ENCODE measurements at places on chromosomes 16 and 17.

DNA sequence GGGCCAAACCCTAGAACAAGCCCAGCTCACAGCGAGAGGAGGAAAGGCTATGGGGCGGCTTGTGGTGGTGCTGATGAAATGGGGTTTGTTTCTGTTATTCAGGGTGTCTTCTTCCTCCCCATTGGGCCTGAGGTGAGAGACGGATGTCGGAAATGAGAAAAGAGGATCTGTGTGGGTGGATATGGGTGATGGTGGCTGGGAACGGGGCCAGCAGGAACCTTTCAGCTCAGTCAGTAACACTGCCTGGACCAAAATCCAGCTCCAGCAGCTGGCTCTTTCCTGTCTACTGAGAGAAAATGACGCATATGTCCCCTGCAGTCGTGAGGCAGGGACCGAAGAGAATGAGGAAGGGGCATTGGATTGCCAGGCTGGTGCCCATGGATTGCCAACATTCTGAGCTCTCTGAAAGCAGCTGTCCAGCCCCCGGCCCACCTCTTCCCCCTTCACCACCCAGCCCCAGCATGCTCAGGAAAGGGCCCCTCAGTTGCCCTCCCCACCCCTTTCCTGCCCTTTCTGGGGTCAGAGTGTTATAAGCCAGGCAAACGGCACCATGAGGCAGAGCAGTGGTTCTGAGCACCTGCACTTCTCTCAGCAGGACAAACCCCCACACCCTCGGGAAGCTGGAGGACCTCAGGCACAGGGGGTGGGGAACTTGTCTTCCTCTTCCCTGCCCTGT lies 4.0 kb downstream of the MYH3 start:
- DNase-seq, result no peak

DNA sequence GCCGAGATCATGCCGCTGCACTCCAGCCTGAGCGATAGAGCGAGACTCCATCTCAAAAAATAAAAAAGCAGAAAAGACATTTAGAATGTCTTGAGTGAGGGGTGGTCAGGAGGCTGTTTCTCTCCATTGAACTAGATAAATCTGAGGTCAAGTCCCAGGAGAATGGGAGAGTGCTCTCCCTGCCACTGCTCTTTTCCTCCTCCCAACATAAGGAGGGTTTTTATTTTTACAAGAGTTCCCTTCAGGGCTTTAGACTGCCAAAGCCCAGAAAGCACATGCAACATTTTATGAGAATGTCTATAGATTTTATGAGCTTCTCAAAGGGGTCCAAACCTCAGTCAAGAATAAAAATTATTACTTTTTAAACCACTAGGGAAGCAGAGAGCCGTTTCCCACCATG lies 1.6 kb downstream of the RND2 start:
- DNase-seq, result no peak

GRCh38 chr16:19419698-19420075 lies 2.0 kb downstream of the TMC5 start:
- DNase-seq, result no peak

DNA sequence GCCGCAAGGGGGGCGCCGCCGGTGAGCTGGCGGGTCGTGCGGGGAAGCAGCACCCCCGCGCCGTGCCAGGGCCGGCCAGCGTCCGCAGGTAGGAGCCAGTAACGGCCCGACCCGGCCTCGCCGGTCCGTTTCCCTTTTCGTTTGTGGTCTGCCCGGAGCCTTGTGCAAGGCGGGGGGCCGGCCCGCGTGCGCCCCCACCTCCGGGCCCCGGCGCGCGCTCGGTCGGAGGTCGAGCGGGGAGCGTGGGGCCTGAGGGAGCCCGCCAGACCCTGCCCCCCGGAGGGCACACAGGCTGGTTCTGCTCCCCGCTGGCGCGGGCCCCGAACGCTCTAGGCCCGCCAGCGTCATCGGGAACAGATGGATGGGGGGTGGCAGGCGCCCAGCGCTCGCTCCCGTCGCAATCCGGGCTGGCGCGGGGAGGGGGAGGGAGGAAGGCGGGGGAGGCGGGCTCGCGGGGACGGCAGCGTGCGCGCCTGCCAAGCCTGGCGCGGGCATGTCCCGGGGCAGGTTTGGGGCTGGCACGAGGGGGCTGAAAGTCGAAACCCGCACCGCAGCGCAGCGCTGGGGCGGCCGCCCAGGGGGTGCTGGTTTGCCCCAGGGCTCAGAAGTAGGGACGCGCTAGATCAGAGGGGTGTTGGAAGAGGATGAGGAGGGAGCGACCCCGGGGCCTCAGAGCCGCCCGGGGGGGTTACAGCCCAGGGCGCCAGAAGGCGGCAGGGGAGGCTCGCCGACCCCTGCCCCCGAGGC lies 1.5 kb upstream of the GSE1 start:
- no peak for DNase-seq

- DNase-seq, result no peak
Measured at GRCh38 chr17:68569346-68569745, 31.8 kb downstream of the FAM20A start.

DNA sequence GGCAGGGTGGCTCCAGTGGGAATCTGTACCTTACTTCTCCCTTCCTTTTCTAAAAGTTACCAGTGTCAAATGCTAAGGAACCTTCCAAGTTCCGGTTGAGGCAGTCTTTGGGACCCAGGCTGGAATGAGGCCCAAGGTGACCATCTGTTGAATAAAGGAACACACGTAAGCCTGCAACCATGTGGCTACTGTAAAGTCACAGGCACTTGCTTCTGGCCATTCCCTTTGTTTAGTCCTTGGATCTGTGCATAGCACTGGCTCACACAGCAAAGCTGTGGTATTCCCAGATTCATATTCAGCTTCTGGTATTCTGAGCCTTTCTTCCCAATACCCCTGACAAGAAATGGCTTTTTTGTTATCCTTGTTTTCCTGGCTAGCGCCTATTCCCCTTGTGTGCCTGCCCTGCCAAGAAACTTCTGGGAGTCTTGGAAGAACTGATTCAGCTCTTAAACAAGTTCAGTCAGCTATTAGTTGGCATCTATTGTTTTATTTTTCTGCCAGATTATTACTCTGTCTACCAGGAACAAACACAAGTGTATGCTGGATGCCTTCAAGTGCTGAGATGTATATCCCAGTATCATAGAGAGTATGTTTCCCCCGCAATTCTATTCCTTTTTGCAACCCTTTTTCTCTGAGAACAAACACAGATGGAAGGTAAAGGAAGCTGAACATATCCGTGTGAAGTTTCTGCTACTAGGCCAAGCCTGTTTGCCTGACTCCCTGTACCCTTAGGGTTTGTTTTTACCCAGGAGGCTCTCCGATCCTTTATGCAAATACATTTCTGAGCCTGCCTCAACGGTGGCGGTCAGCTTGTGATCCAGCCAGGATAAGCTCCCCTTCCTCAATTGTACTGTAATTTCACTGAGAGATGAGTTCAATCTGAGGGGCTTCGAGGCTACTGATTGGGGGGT lies 13.2 kb downstream of the TMEM238L start:
- no peak for DNase-seq

DNA sequence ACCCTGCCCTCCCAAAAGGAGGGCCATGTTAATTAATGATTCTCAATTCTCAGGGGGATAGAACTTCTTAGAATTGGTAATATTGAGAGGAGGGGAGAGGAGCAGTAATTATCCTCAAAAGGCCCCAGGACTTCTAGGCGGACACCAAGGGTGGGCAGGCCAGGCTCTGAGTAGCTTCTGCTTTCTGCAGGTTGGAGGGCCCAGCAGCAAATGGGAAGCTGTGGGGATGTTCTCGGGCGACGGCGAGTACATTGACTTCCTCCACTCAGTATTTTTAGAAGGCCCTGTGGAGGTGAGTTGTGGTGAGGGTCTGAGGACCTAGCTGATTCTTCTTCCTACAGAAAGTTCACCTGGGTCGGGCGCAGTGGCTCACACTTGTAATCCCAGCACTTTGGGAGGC lies 57.5 kb downstream of the DNAH2 start:
- DNase-seq, result no peak

DNA sequence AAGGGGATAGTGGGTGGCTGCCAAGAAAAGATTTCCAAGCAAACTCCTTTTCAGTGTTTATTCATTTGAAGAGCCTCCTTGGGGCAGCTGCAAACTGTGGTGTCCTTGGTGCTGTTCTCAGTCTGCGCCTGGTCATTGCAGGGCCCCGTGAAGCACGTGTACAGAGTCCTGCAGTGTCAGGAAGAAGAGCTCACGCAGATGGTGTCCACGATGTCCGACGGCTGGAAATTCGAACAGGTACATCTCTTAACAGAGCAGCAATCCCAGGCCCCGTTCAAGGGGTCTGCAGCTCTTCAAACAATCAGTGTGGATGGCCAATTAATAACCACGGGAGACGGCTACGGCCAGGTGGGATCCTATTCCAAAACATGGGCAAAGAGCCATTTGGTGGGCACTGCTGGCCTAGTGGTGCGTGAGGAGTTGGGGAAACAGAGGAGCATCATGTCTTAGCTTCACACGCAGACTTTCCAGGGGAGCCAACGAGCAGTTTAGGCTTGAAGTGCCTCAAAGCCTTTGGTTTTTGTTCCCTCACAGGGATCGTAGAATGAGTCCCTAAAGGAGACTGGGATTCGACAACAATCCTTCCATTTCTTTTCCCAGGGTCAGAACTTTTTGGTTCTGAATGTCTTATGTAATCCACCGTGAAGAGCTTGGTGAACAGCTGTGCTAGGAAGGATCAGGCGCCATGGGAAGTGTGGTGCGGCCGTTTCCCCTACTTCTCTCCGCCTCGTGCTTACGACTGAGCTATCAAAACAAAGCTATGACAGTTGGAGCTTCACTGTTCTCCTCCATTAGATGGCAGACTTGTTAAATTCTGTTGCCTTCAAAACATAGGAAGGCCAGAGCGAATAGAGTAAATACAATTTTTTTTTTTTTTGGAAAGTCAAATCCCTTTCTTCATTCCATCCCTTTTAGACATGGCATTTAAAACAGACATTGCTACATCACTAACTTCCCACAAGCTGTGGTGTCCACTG lies 12.6 kb downstream of the KCTD2 start:
- no peak for DNase-seq

GRCh38 chr16:58098207-58099096 lies 30.7 kb downstream of the CFAP20 start:
- DNase-seq, result no peak

GRCh38 chr16:23896832-23897821 lies 61.3 kb downstream of the PRKCB start:
- no peak for DNase-seq

DNA sequence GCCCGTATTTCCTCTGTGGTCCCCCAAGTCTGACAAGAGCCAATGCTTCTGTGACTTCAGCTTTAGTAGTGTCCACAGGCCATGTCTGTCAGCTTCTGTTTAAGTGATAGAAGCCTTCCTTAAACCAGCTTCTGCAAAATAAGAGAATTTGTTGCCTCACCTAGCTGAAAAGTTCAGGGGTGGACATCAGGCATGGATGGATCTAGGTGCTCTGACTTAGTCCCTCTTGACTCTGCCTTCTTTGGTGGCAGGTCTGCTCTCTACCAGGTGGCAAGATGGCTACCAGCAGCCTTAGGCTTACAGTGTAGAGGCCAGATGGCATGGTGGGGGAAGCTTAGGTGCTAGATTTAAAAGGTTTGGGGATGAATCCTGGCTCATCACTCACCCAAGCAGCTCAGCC lies 33.7 kb downstream of the KATNIP start:
- no peak for DNase-seq

DNA sequence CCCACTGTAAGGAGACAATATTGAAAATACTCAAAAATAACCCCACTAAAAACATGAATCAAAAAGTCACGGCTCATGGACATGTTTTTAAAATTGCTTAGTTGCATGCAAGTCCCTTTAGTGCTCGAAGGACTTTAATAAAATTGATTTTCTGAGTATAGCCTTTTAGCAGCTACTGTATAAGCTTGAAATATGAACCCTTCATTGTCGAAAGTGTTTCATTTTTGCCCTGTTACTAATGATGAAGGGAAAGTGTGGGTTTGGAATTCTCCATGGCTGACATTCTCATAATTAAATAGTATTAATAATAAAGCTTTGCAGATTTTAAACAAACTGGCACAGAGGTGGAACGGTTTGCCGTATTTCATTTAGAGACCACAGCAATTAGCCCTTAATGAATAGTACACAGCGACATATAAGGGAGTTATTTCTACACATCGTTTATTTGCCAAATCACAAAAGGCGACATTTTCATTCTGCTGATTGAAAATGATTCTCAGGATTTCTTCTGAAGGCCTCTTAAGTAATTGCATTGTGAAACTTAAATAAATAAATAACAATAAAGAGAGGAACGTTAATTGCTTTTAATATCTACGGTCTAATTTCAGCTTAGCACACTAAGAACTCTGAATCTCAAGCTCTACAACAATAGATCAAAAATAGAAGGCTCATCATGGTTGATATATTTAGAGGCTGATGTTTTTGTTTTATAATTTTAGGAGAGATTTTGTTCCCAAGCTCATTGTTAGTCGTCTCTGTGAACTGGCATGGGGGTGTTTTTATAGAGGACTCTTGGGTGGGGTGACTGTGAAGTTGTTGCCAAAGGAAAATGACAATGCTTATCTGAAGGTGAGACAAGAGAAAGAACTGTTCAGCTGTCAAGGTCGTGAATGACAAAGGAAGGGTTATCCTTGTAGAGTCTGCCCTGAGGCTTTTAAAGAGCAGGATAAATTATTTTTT lies 60.6 kb downstream of the IRX6 start:
- no peak for DNase-seq

DNA sequence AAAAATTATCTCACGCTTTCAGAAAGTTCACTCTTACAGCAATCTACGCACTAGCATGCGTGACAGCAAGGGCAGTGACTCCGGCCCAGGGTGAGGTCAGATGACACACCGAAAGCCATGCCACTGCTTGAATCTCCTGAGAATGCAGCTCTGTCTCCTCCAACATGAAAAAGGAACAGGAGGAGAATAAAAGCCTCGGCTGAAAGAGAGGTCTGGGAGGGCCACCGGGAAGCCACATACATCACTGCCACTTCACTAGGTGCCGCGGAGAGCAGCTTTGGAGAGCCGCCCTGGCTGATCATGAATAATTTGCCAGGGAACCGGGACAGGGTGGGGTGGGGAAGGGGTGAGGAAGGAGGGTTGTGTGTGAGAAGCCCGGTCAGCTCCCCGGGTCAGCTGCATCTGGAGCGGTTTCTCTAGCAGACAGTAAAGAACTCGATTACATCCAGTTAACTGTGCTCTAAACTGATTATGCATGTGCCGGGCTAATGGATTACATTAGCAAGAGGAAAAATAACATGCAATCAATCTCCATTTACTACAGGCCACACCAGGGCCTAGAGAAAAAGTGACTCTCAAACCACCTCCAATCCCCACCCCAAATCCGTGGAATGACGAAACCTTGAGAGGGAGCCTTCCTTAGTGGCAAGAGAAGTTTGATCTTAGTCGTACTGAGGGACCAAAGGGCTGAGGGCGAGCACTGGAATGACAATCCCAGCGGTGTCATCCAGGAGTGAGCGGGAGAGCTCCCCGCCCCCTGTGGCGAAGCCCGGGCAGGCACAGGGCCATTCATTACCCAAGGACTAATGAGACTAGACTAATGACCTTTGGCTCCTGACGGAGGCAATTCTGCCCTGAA lies 100.3 kb downstream of the ZFHX3 start:
- no peak for DNase-seq
